Activated naive CD4-positive, alpha-beta T cell treated with Interleukin-2 at 50 U/mL for 16 hours (primary cell): ENCODE measurements at places on chromosomes 2 and 18.

DNA sequence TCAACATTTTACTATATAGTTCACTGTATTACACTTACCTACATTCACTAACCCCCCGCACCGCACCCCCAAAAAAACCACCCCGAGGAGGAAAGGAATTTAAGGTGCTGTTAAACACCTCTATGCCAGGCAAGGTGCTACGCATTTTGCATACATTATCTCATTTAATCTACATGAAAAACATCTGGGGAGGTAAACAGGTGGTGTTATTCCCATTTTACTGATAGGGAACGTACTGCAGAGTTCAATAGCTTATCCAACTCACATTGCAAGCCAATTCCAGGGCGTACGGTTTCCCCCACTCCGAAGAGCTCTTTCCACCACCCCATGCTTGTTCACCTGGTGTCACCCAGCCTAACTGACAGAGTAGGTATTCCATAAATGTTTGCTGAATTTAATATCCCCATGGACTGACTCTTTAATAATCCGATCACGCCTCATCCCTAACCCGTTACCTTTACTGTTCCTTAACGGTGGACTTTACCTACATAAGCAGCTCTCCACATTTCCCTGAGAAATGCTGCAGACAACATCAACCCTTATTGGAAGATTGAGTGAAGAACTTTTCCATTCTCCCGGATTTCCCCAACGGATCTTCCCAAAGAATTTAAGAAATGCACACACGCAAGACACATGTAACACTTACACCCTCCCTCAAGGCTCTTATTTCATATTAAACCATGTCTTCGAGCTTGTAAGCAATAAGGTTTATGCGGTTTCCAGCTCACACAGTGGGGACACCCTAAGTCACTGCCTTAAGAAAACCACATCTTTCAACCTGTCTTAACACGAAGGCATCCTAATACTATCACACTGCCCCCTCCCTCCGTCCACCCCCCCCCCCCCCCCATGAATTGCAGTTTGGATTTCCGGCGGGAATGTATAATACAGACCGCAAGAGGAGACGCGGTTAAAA lies 1.2 kb downstream of the RAPH1 start:
- DNase-seq, result no peak

GRCh38 chr2:36357847-36358659 lies 2.5 kb downstream of the CRIM1 start:
- DNase-seq, result no peak

- DNase-seq, result no peak
These were observed 87.6 kb upstream of the TEX51 start for GRCh38 chr2:126811101-126811500.

DNA sequence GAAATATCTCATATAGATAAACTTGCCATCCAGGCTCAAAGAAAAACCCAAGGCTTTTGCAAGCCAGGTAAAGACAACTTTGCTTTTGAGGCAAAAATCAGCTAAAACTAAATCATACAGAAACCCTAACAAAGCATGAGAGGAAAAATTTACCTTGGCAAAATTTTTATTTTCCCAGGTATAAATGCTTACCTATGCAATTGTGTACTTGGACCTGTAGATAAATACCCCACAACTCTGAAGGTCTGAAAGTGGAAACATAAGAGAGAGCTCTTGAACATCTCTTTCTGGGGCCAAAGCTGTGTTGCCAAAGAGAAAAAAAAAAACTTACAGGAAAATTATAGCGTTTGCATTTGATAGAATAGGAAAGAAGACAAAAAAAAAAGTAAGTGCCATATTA lies 14.6 kb upstream of the CSRNP3 start:
- DNase-seq, result no peak

DNA sequence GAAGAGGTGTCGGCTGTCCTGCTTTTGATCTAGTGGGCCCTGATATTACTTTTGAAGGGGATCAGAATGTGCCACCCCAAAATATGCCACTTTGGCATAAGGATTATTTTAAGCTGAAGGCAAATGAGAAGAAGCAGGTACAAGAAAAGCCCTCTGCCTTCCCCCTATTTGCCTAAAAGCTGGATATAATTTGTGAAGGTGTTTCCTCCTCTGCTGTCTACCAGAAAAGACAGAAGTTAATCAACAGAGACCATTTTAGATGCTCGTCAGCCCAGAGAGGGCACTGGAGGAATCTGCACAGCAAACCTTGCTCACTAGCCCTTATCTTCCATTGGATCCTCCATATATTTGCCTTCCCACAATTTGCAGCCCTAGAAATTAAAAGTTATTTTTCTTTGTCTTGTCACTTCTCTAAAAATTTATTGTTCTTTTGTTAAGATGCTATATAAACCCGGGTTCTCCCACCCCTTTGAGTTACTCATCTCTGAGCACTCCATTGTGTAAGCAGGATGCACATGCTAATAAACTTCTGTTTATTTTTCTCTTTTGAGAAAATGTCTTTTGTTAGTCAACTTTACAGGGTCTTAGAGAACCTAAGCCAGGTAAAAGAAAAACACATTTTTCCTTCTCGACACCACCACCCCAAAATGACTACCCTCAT lies 163.2 kb upstream of the SLC1A4 start:
- DNase-seq, result no peak
